Purkinje cell (primary cell): ENCODE measurements at places on chromosomes 1 and 21. TPM values are rescaled to one million over a fixed set of nuclear protein-coding genes. Genes with fewer than 3 reads are reported as not detected.

Gene AMY2A
- 6.9 TPM in 1 of 2 replicates, not detected in the other for polyA plus RNA-seq

Gene SLC45A3
- not detected in 2 replicates for polyA plus RNA-seq

Gene C1orf174
- 15.2 and 20.7 TPM in 2 replicates for polyA plus RNA-seq

Gene OR6N1
- not detected in 2 replicates for polyA plus RNA-seq

Gene PRMT6
- polyA plus RNA-seq: 8.6 and 9.9 TPM in 2 replicates

Gene OR2G6
- not detected in 2 replicates for polyA plus RNA-seq

Gene RHD
- polyA plus RNA-seq: 0.74 TPM in 1 of 2 replicates, not detected in the other

Gene OVAAL
- polyA plus RNA-seq: not detected in 2 replicates

Gene RXFP4
- not detected in 2 replicates for polyA plus RNA-seq

Gene SPATA46
- polyA plus RNA-seq: not detected in 2 replicates

Gene TMPRSS15
- polyA plus RNA-seq: not detected in 2 replicates

Gene CELA3A
- polyA plus RNA-seq: not detected in 2 replicates

Gene CPTP
- polyA plus RNA-seq: 0.21 and 0.26 TPM in 2 replicates

Gene PDPN
- 4.1 TPM in 2 replicates for polyA plus RNA-seq

Gene GOLT1A
- polyA plus RNA-seq: 199 and 201 TPM in 2 replicates

Gene PTAFR
- not detected in 2 replicates for polyA plus RNA-seq

Gene RGS4
- 2.1 and 105 TPM in 2 replicates for polyA plus RNA-seq

Gene IPO13
- polyA plus RNA-seq: 23.2 and 25.3 TPM in 2 replicates

Gene C21orf58
- polyA plus RNA-seq: 0.22 and 2.3 TPM in 2 replicates

Gene TLR5
- 2.9 TPM in 1 of 2 replicates, not detected in the other for polyA plus RNA-seq

Gene PKLR
- polyA plus RNA-seq: not detected in 2 replicates

Gene WNT2B
- 1.3 and 2.2 TPM in 2 replicates for polyA plus RNA-seq

Gene CDA
- polyA plus RNA-seq: 0.98 and 7.1 TPM in 2 replicates

Gene IL19
- not detected in 2 replicates for polyA plus RNA-seq

Gene CAMK1G
- polyA plus RNA-seq: 3.0 and 12.7 TPM in 2 replicates

Gene SWT1
- polyA plus RNA-seq: 0.94 and 1.1 TPM in 2 replicates

Gene GALE
- 7.6 and 9.9 TPM in 2 replicates for polyA plus RNA-seq
